ENCODE measurements at places on chromosomes 3 and 15.

DNA sequence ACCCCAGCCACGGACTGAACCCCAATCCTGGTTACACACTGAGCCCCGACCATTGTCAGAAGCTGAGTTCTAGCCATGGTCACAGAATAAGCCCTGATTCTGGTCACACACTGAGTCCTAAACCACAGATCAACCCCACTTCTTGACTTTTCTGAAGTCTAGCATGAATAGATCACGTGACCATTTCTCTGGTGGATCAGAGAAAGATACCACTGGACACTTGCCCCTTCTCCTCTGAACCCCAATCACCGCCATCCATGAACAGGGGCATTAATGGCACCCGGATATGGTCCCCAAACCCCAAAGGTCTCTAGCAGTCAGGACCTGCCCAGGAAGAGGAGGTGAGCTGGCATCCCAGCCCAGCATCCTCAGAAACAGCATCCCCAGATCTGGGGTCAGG lies 9.1 kb downstream of the HCN4 start:
- DNase-seq: no peak

DNA sequence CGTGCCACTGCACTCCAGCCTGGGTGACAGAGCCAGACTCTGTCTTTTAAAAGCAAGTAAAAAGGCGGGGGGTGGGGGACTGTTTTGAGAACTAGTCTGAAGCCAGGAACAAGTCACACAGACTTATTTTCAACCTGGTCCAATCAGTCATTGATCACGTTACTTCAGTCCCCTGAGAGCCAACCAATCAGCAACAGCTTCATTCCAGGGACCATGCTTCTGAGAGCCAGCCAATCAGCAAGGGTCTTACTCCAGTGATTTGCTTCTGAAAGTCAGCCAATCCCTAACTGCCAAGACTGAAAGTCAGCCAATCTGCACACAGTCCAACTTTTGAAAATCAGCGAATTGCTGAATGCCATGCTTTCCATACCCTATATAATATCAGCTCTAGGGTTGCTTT lies 48.6 kb upstream of the C15orf39 start:
- DNase-seq: no peak

GRCh38 chr15:29070471-29071231 lies 184.9 kb downstream of the APBA2 start:
- DNase-seq: no peak

DNA sequence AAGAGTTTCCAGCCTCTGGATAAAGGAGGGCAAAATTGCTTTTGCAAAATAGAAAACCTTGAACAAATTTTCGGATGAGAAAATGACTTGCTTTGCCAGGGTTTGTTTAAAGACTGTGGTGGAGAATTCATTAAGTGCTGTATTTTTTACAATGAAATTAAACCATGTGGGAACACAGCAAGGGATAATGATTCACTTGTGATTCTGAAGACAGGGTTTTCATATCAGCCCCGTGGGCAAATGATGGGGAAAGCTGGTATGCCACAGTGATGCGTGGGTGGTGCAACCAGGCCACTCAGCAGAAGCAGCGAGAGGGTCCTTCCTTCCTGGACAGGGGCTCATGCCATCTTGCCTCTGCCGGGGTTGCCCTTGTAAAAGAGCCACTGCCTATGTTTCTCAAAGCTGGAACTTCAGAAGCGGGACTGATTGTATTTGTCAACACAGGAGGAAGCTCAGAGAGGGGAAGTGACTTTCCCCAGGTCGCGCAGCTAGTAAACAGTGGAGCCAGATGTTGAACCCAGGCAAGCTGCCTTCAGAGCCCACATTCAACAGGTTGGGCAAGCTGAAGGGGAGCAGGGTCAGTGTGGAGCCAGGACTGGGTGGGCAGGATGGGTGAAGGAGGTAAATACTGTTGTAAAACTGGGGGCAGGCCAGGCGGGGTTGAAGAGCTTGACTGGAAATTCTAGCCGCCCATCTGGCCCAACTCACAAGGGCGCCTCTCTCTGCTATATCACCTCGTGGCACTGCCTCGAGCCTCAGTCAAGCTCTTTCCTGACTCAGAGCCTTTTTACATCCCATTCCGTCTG lies 79.1 kb downstream of the TOP2B start:
- DNase-seq: no peak

DNA sequence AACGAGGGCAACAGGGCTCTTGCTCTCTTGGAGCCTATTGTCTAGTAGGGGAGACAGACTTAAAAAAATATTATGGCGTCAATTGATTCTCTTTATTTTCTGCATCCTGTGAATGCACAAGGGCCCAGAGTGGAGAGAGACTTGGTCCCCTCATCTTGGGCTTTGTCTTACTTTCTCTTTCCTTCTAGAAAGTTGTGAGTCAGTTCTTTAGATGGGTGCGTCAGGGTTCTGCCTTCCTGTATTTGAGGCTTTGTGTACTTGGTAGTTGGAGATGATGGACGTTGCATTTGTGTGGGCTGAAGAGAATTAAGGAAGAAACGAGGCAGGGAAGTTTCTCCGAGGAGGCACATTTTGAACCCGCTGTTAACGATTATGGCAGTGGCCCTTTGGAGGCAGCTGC lies 52.9 kb downstream of the CACNA1D start:
- DNase-seq: no peak

- no peak for DNase-seq
These were observed 88.0 kb upstream of the OSBPL11 start for GRCh38 chr3:125683067-125683829.

GRCh38 chr3:49937090-49937489 lies 2.9 kb upstream of the RBM6 start:
- no peak for DNase-seq

GRCh38 chr3:176633511-176633910 lies 563.8 kb downstream of the TBL1XR1 start:
- DNase-seq: no peak

DNA sequence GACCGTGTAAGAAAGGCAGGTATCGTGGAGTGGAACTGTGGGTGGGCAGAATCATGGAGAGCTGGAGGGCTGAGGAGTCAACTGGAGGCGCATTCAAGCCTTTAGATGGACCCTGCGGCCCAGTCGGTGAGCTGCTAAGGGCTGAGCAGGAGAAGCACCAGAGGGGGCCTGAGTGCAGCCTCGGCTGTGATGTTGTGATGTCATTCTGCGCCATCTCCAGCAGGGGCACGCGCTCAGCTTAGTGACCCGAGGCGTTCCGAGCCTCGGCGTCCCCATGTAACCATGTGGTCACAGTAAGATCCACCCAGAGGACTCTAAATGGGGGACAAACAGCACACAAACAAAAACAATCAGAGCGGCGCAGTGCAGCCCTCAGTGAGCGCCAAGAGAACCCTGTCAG lies 76.8 kb downstream of the VGLL4 start:
- DNase-seq: no peak

GRCh38 chr3:98809557-98809956 lies 46.4 kb downstream of the ST3GAL6 start:
- DNase-seq: no peak

- DNase-seq: no peak
These were observed 16.2 kb downstream of the BCL6 start for GRCh38 chr3:187728940-187729583.

GRCh38 chr3:51940648-51941462 lies 849 bp downstream of the RRP9 start:
- DNase-seq: no peak

GRCh38 chr3:28846971-28847478 lies 433.8 kb upstream of the RBMS3 start:
- no peak for DNase-seq

DNA sequence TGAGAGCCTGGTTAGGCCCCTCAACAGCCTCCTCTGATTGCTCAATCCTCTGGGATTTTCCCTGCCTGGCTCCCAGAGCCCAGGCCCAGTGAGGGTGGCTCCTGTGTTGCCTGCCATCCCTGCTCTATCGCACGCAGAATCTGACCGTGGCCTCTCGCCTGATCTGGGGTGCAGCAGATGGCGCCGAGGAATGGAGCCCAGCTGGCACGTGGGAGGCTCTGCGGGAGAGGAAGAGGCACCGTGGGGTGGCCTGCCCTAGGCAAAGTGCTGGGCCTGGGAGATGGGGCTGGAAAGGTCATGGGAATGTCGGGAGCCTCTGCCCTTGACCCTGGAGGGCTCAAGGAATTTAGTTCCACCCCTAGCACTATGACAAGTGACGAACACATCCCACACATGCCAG lies 10.3 kb downstream of the SV2B start:
- no peak for DNase-seq

DNA sequence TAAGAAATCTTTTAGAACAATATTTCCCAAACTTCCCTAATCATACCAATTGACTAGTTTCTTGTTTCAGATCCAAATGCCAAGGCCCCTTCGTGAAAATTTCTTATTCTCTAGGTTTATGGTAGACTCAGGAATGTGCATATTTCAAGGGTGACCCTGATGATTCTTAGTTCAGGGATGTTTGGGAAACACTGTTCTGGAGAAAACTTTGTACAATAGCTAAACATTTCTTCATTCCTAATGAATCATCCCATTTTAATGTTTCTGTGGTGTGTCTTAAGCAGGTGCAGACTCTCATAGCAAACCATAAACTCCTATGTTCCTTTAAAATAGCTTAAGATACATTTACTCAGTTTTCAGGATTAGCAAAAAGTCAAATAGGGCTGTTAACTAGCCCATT lies 314.5 kb downstream of the TIGIT start:
- no peak for DNase-seq

GRCh38 chr3:99640214-99640851 lies 1.9 kb downstream of the COL8A1 start:
- no peak for DNase-seq

GRCh38 chr3:133836497-133837158 lies 31.0 kb downstream of the SRPRB start:
- no peak for DNase-seq

- no peak for DNase-seq
These were observed 4.9 kb upstream of the PAK6 start for GRCh38 chr15:40233727-40234577.

DNA sequence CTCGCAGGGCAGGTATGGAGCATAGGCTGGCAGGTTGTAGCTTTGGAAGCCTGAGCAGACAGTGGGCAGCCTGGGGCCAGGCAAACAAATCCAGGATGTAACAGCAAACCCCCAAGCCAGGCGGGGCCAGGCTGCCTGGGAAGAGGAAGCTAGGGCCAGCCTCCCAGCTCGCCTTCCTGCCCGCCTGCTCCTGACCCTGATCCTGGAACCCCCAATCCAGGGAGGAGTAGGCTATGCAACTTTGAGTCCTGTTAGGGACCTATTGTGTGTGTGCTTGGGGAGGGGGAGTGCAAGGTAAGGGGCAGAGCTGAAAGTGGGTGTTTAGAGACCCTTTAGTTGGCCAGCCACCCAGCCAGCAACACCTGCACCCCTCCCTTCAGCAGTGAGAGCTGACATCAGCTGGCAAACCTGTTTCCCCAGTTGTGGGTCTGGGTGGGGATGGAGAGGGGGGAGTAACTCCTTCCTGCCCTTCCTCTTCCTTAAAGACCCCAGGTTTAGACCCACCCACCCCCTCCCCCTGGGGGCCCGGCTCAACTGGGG lies 2.5 kb downstream of the NBEAL2 start:
- no peak for DNase-seq

- DNase-seq: no peak
These were observed 2.1 kb downstream of the TRA2B start for GRCh38 chr3:185935465-185936272.

- no peak for DNase-seq
These were observed 188.4 kb upstream of the PFN2 start for GRCh38 chr3:150158943-150159625.

GRCh38 chr3:58325525-58325992 lies 7.1 kb upstream of the PXK start:
- DNase-seq: no peak

GRCh38 chr3:109154979-109155378 lies 18.5 kb downstream of the C3orf85 start:
- no peak for DNase-seq

- no peak for DNase-seq
These were observed 183.7 kb downstream of the TLE3 start for GRCh38 chr15:69914040-69914439.

- DNase-seq: no peak
These were observed 494.9 kb downstream of the DIPK2A start for GRCh38 chr3:144466540-144466939.

DNA sequence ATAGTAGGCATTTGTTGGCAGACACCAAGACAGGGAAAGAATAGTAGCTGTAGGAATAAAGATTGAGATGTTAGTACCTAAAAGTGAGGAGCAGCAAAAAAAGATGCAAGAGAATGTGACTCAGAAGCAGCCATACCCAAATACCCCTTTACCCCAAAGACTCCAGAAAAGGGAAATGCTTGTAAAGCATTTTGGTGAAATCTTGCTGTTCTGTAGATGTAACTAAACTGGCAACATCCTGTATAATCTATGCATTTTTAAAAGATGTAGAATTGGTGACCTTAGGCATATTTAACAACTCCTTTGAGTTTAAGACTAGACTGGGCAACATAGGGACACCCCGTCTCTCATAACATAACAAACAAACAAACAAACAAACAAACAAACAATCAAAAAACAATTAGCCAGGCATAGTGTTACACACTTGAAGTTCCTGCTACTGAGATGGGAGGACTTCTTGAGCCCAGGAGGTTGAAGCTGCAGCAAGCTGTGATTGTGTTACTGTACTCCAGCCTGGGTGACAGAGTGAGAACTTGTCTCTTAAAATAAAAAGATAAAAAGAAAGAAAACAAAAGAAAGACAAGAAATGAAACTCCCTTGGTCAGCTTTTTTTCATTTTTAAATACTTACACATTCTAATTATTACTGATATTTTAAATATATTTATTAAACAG lies 361.5 kb upstream of the KCNH8 start:
- DNase-seq: no peak

DNA sequence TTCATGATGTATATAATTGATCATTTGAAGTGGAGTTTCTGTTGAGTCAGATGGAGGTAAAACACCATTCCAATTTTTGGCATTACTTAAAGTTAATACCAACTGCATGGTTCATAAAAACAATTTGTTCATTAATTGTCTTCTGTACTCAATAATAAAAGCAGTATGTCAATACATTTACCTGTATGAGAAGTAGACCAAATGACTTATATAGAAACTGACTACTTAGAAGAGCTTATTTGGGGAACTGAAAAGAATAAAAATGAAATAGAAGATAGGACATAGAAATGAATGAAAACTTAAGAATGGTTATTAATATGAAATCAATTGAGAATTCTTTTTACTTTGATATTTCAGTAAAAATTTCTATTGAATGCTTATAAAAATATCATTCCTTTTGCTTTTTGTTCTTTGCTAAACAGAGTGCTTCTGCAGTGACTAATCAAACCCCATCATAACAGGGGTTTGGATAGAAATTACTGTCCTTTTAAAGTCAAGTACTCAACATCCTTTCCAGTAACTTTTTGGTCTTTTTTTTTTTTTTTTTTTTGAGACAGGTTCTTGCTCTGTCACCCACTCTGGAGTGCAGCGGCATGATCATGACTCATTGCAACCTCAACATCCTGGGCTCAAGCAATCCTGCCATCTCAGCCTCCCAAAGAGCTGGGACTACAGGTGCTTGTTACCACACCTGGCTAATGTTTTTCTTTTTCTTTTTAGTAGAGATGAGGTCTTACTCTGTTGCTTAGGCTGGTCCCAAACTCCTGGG lies 6.5 kb upstream of the CRYBG3 start:
- no peak for DNase-seq

DNA sequence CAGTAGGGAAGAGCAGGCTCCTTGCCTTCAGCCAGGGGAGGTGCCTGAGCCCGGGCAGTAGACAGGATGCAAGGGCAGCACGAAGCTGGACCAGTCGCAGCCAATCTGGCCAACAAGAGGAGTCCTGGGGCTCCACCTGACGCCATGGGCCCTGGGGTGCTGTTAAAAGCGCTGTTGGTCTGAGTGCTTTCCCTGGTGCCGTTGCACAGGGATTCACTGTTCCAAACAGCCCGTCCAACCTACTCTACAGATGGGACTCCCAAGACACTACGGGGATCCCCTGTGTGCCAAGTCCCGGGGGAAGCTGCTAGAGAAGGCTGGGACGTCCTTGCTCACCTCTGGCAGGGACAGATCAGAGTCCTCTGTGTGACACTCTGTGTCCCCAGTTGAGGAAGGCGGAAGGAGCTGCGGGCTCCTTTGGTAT lies 632 bp downstream of the CTSH start:
- no peak for DNase-seq

All from stimulated activated CD8-positive, alpha-beta memory T cell treated with anti-CD3 and anti-CD28 coated beads, Interleukin-7, amount 100 ng/mL, for 1 hour (primary cell).